Ovary (tissue), 10 donors: ENCODE measurements at places on chromosomes 4 and X. TPM values are rescaled to one million over a fixed set of nuclear protein-coding genes. Genes with fewer than 3 reads are reported as not detected.

Gene PCDH11X
- polyA plus RNA-seq, result 1.5 TPM

Gene CD38
- 0.25 TPM for polyA plus RNA-seq

Gene PKD2
- polyA plus RNA-seq, result 63.5 TPM

Gene OCIAD1
- polyA plus RNA-seq, result 133 TPM

Gene FBXL5
- polyA plus RNA-seq, result 104 TPM

Gene GNRHR
- 0.10 TPM for polyA plus RNA-seq

Gene FGFRL1
- 29.6 TPM for polyA plus RNA-seq

Gene HELT
- not detected for polyA plus RNA-seq

Gene EMCN
- polyA plus RNA-seq, result 11.8 TPM

Gene GNPDA2
- 21.4 TPM for polyA plus RNA-seq

Gene CNKSR2
- polyA plus RNA-seq, result 1.3 TPM

Gene GBA3
- 0.06 TPM for polyA plus RNA-seq

Gene HSFX2
- polyA plus RNA-seq, result 1.7 TPM

Gene MND1
- polyA plus RNA-seq, result 3.7 TPM

Gene UXT
- 209 TPM for polyA plus RNA-seq

Gene UCP1
- polyA plus RNA-seq, result not detected

Gene MAGEE1
- 4.3 TPM for polyA plus RNA-seq

Gene PCSK1N
- polyA plus RNA-seq, result 0.41 TPM

Gene FLNA
- polyA plus RNA-seq, result 647 TPM

Gene CYP4V2
- polyA plus RNA-seq, result 8.5 TPM

Gene APLN
- 3.6 TPM for polyA plus RNA-seq

Gene SPATA4
- 0.06 TPM for polyA plus RNA-seq

Gene ZNF630
- polyA plus RNA-seq, result 2.9 TPM

Gene HMGB3
- polyA plus RNA-seq, result 7.1 TPM

Gene FHIP1A
- polyA plus RNA-seq, result 0.77 TPM

Gene KIT
- 18.3 TPM for polyA plus RNA-seq

Gene NKRF
- polyA plus RNA-seq, result 10.1 TPM

Gene FGFBP2
- 2.2 TPM for polyA plus RNA-seq

Gene ASB5
- 0.11 TPM for polyA plus RNA-seq

Gene DTHD1
- 0.04 TPM for polyA plus RNA-seq

Gene SRPX2
- polyA plus RNA-seq, result 8.2 TPM

Gene CYSLTR1
- polyA plus RNA-seq, result 3.9 TPM

Gene TMSB15A
- polyA plus RNA-seq, result 4.2 TPM
